A172 (cell line): ENCODE measurements at places on chromosomes 3 and 15.
A peak's percentile ranks its signal among the peaks of the same experiment; 100 is the strongest.

DNA sequence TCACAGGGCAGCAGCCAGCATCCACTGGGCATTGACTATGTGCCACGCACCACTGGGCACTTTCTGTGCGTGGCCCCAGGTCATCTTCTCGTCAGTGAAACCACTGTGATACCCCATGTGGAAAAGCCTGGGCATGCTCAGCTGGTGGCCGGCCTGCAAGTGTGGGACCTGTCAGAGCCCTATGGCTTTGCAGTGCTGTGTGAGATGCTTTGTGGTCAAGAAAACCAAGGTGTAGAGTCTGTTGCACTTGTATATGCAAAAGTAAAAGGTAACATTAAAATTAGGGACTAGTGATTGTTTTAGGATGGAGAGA, 69.5 kb downstream of the PGPEP1L start:
- DNase-seq: no peak

GRCh38 chr15:66403323-66403722, 16.6 kb downstream of the MAP2K1 start:
- DNase-seq: no peak

DNA sequence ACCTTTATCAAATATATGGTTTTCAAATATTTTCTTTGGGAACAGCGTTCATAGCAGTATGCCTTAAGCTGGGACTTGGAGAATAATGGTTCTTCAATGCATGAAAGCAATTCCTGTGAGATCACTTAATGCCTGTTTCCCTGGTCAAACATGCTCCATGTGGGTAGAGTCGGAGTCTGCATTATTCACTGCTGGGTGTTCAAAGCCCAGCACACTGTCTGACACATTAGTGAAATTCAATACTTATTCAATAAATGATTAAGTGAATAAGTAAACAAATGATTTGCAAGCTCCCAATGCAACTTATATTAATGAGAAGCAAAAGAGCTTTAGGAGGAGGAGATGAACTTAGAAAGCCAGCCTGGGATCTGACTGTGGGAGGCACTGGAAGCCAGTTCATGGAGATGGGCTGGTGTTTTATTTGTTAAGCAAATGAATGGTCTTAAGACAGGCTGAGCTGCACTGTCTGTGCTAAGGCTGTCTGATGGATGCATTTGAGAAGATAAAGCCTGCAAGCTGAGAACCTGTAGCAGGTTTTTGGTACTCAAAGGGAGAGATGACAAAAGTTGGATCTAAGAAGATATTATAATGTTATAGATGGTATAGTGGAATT, 490.8 kb downstream of the MCTP2 start:
- no peak for DNase-seq

DNA sequence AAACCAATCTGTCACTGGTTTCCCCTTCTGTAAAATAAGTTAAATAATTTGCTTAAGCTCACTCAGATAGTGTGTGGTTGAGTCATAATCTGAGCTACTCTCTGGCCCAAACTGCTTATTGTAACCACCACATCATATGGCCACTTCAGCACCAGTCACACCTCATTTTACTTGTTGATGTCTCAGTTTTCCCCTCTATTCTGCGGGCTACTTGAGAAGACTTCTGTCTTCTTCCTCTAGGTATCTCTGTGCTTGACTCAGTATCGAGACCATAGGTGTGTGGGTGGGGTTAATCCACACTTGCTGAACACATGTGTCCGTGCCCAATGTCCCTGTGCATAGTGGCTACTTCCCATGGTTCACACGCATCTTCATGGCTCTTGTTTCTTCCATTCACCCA, 32.9 kb downstream of the CRYGS start:
- no peak for DNase-seq

DNA sequence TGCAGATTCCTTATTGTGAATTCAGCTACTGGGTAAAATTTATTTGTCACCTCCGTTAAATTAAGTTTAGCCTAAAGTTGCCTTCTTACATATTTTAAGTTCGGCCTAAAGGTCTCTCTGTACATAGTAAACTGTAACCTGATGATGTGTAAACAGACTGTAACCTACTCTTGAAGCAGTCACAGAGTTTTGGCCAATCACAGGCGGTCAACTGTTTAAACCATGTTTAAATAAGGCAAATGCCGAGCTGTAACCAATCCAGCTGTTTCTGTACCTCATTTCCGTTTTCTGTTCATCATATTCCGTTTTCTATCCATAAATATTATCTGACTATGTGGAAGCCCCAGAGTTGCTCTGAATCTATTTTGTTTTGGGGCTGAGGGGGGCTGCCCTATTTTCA, 2.4 kb upstream of the ADAMTSL3 start:
- no peak for DNase-seq

DNA sequence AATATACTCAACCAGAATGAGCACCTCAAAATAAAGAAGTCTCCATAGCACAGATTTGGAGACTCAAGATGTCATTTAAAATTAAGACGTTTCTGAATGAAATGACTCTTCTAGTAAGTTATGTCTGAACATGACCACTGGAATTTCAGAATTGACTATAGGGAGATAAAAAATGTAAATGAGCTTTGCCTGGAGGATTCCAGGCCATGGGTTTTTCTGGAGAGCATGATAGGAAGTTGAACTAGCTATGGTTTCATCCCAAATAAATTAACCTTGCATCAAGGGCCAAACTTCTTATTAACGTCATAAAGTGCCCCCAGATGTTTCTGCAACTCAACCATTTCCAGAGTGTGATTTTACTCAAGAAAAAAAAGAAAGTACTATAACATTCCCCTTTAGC, 222.6 kb upstream of the NR2F2 start:
- no peak for DNase-seq

- DNase-seq: no peak
Measured at GRCh38 chr3:43996379-43997301, 245.0 kb upstream of the TOPAZ1 start.

DNA sequence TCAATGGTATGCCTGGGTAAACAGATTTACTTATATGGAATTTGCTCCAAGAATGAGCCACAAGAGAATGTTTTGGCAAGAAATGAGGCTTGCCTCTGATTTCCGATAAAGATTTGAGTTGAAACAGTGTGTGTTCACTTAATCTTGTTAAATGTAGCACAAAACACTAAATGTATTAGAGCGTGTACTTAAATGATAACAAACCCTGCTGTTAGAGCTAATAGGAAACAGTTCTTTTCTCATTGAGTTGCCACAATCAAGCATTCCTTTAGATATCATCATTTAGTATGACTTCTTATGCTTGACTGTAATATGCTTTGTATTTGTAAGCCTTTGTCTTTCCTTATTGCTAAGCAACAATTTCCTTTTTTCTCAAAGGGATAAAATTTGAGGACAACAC, 353.6 kb upstream of the ZNF717 start:
- no peak for DNase-seq

- peak; percentile 3 for DNase-seq
Measured at GRCh38 chr15:79769069-79769481, 127.7 kb downstream of the MTHFS start.

DNA sequence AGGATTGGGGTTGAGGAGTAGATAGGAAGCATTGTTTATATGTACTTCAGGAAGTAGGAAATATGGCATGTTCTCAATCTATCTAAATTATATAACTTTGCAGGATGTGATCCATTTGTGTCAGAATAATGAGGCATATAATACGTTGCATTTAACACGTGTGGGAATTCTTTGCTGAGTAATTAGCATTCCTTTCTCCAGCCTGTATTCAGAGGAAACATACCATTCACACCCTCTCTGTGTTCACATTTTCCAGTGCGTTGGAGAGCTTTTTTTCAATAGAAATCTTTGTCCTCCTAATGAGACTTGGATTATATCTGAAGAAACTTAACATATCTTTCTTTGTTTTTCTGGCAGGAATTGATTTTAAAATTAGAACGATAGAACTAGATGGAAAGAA, 33.0 kb upstream of the APH1B start:
- DNase-seq: peak; percentile 56

DNA sequence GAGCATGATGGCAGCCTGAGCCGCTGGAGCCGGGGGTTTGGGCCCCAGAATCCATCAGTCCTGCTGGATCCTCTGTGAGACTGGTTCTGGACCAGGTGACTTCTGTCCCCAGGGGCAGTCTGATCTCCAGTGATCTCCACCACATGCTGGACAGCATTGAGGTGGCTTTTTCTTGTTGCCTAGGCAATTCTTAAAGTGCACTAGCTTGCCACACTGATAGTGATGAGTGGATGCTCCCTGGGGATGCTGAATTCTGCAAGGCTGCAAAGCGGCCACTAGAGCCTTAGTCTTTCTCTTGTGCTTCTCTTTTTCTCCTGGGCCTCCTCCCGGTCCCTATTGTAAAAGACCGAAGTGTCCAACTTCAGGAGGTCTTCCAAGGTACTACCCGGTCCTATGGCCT, 70.4 kb upstream of the ATP11B start:
- no peak for DNase-seq

DNA sequence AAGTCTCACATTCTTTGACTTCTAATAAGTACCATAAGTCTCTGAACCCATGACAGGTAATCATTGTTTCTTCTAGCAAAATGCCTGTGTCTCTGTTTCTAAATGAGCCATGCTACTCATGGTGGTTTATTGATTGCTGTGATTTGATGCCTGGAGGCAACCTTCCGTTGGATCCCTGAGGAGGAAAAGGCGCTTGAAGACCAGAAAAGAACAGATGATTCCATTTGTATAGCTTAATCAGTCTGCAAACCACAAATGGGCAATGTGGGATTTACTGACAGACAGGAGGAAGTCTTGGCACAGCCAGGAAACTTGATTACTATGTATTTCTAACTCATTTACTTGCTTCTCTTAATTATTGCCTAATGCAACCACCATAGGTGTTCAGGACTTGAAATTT, 103.1 kb upstream of the MRPL3 start:
- DNase-seq: no peak

DNA sequence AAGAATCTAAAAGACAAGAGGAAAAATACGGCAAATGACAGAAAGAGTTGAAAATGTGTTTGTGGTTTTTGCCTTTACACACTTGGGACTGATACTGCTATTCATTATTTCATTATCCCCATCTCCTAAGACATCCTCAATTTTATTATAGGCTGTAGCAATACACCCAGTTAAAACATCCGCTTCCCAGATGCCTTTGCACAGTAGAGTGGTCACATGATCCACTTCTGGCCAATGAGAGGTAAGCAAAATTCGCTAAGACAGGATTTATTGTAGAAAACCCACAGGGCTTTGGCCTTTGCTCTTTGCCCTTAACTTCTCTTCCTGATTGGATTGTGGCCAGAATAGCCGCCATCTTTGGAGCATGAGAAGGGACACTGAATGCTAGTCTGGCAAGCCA, 53.2 kb upstream of the BOC start:
- no peak for DNase-seq

- DNase-seq: no peak
Measured at GRCh38 chr3:116449546-116450350, 4.5 kb upstream of the LSAMP start.

- no peak for DNase-seq
Measured at GRCh38 chr3:73658227-73658626, 33.5 kb upstream of the PDZRN3 start.

- no peak for DNase-seq
Measured at GRCh38 chr3:52839892-52840545, 5.2 kb upstream of the MUSTN1 start.

GRCh38 chr3:16849795-16850194, 35.0 kb upstream of the PLCL2 start:
- DNase-seq: peak; percentile 61

DNA sequence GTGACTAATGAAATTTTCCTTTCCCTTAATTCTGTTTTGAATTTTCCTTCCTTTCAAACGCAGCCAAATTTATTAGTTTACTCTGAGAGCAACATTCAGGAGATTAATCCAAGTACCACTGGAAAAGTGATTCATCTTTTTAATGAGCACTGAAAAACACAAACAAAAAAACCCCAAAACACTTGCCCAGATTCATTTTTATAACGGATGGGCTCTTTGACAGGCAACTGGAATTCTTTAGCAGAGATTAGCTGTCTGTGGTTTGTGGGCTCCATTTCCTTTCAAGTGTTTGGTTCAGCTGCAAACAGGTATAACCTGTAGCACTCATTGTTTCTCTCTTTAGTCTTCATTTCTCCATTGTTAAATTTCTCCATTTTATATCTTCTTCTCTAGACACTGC, 3.1 kb upstream of the POLR2M start:
- peak; percentile 81 for DNase-seq

DNA sequence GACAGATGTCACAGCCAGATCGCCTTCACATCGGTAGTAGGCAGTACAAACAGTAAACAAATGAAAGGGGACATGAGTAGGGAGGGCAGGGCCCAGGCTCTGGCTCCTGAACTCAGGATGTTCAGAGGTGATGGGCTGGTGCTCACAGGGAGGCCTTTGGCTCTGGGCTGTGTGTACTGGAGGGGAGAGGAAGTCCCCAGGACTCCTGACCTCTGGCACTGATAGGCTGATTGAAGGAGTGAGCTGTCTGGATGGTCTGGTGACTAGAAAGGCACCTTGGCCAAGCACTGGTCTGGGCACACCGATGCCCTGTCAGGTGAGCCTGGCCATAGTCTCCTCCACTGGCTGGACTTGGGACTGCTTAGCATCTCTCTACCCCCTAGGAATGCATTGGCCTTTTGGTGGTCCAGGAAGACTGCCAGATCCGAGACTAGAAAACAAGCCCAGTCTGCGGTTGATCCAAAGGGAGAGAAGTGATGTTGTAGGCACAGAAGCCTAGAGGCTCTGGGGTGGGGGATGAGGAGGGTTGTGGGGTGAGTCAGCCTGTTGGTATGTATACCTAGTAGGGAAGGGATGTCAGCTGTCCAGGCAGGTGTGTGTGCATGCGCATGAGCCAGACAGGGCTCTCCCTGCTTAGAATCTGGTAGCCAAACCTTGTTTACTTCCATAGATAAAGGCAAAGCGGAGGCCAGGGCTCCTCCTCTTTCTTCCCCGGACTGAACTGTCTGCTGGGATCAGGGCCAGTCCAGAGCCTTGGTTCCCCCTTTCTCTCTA, 1.9 kb downstream of the SPINT1 start:
- peak; percentile 68 for DNase-seq

- peak; percentile 84 for DNase-seq
Measured at GRCh38 chr15:85646538-85647091, 148.1 kb downstream of the KLHL25 start.

GRCh38 chr3:134340982-134341365, 33.3 kb downstream of the AMOTL2 start:
- no peak for DNase-seq

- DNase-seq: no peak
Measured at GRCh38 chr15:60844511-60845174, 365.7 kb upstream of the ICE2 start.

DNA sequence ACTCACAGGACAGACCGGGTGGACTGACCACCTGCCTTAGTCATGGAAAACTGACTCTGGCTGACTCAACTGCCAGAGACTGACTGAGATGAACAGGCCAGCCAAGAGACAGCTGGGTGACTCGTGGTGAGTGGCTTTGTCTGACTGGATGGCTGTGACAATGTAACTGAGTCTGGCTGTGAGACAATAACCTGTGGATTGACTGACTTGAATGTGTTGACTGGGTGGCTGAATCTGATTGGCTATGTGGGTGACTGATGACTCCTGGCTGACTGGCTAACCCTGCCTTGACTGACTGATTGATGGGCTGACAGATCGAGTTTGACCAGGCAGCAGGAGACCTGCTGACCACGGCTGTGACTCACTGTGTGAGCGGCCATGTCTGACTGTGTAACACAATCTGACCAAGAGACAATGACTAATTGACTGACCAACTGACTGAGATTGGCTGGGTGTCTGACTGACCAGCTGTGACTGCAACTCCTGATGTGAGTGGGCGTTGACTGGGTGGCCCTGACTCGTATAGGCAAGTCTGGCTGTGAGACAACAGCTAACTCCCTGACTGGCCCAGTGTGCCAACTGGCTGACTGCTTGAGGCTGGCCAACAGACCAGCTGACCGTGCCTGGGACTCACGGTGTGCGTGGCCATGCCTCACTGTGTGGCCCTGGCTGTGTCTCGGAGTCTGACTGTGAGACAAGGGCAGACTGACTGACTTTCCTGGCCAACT, 509.1 kb downstream of the SHQ1 start:
- DNase-seq: peak; percentile 97
